Endothelial cell of umbilical vein (primary cell): ENCODE measurements at places on chromosomes 6 and 20. TPM values are rescaled to one million over a fixed set of nuclear protein-coding genes. Genes with fewer than 3 reads are reported as not detected.

- no peak for DNase-seq
Measured at GRCh38 chr20:4800676-4801449, 79.2 kb downstream of the PRND start.

DNA sequence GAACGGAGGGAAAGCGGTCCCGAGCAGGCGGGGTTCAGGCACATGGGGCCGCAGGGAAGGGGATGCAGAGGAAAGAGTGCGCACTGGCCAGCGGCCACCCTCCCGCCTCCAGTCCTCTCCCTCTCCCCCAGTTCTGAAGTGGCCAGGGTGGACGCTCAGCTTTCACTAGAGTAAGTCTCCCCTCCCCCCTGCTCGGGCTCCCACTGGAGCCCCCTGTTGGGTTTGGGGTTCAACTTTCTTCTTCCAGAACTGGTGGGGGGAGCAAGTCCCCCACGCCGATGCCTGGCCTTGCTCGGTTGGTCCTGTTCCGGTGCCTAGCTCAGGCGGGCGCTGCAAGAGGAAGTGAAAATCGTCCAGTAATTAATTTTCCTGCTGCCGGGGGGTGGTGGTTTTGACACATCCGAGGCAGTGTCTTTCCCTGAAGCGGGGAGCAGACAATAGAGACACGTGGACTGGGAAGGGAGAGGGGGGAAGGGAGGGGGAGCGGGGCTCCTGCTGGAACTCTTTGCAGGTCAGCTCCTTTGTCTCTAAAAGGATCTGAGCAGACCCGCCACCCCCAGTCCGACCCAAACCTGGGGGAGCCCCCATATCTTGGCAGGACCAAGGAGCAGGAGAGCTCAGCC is 824 bp upstream of the SCRT2 start:
- no peak for DNase-seq

DNA sequence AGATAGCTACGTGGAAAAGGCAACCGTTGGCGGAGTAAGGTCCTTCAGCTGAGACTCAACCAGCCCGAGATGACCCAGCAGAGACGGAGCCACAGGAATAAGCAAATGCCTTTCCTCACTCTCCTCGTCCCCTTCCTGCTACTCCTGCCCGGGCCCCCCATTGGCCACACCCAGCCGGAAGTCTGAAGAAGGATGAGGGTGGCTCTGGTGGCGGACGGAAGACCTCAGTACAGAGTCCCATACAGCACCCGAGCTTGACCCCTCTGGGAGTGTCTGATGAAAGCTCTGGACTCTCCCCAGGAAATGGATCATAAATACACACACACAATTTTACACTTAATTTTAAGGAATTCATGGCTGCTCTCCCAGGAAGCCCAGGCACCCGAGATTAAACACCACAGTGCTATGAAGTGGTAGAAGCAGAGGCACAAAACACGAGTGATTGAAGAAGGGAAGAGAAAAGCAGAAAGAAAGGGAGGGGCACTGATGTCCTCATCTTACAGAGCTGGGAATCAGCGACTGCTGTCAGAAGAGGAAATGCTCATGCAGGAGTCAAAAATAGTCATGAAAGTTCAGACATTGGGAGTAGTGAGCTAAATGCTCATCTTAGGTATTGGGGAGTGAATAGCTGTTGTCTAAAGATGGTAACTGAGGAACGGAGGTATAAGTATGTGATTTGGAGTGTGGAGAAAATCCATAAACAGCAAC is 125.6 kb downstream of the BANF2 start:
- no peak for DNase-seq

CDH4 gene
- total RNA-seq = 0.51 and 0.81 TPM in 2 replicates

MTHFD1L gene
- total RNA-seq = 120 and 121 TPM in 2 replicates

GRCh38 chr6:30679765-30680535 is 6.5 kb downstream of the PPP1R18 start:
- no peak for DNase-seq
